ENCODE measurements at places on chromosomes 1 and 21.

DNA sequence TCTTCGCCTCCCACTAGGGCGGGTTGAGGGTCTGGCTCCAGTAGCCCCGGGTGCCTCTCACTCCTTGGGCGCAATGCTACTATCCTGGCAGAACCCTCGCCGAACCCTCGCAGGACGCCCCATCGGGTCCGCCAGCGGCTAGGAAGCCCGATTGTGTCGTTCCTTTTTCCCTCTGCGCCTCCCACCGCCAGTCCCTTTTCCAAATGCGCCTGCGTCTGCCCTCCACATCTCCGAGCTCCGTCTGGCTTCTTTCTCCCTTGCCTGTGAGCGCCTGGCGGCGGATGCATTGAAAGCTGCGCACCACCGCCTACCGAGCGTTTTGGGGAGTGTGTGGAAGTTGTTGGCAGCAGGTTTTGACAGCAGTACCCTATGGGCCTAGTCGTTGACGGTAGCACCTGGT is 1.0 kb upstream of the DIRAS3 start:
- DNase-seq, result no peak

DNA sequence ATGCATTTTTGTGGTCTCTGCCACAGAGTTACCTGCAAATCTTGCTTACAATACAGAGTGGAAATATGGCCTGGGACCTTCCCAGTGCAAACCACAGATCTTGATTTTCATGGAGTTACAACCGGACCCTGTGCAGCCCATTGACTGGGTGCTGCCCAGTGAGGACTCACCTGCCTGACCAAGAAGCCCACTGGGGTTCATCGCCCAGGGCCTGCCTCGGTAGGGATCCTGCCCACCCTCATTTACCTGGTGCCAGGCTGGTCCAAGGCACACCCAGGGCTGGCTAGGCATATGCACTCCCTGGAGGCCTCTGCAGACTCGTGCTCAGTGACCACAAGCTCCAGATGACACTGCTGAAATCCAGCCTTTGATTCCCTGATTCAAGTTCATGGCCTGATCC is 572.7 kb downstream of the NPHP4 start:
- DNase-seq, result no peak

- DNase-seq, result peak; percentile 97
Measured at GRCh38 chr1:209485167-209485566, 98.3 kb upstream of the CAMK1G start.

GRCh38 chr1:212980123-212980785 is 29.9 kb downstream of the VASH2 start:
- no peak for DNase-seq

GRCh38 chr1:226535666-226536065 is 12.9 kb upstream of the STUM start:
- no peak for DNase-seq

DNA sequence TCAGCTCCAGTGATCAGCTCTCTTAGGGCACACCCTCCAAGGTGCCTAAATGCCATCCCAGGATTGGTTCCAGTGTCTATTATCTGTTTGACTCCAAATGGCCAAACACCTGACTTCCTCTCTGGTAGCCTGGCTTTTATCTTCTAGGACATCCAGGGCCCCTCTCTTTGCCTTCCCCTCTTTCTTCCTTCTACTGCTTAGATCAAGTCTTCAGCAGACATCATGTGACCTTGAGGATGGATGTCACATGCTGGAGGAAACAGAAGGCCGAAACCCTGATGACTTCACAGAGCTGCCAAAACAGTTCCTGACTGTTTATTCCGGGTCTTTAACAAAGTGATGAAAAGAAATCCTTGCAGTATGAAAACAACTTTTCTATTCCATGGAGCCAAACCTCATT is 24.4 kb upstream of the WDR26 start:
- DNase-seq, result no peak

DNA sequence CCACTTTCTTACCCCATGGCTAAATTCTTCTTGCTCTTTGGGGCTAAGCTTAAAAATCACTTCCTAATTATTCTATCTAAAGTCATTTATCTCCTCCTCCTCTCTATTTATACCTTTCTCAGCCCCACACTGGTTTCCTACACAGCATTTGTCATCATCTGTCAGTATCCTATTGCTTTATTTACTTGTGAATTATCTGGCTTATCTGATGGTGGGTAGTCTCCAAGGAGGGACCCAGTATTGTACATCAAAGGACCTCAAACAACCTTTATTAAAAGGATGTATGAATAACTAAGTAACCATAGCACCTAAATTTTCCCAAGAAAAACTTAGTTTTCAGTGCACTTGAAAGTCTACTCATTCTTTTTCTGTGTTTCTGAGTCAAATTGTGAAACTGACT is 332.7 kb upstream of the SNX7 start:
- DNase-seq, result no peak

- DNase-seq, result no peak
Measured at GRCh38 chr21:42962380-42963007, 11.9 kb upstream of the PKNOX1 start.

- no peak for DNase-seq
Measured at GRCh38 chr21:41317458-41317857, 857 bp downstream of the FAM3B start.

GRCh38 chr1:3009021-3009420 is 12.2 kb upstream of the ACTRT2 start:
- DNase-seq, result no peak

DNA sequence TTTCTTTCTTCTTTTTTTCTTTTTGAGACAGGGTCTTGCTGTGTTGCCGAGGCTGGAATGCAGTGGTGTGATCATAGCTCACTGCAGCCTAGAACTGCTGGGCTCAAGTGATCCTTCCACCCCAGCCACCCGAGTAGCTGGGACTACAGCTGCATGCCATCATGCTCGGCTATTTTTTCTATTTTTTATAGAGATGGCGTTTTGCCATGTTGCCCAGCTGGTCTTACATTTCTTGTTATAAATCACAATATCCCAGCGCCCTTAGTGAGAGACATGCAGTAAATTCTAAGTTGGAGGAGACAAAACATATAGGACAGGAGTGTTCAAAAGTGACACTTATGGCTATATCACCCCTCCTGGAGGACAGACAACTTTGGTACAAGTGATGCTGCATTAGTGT is 31.3 kb upstream of the ACTN2 start:
- peak; percentile 62 for DNase-seq

- DNase-seq, result peak; percentile 50
Measured at GRCh38 chr1:196609370-196609737, 1.1 kb upstream of the KCNT2 start.

- no peak for DNase-seq
Measured at GRCh38 chr1:107593501-107594209, 371.3 kb downstream of the VAV3 start.

DNA sequence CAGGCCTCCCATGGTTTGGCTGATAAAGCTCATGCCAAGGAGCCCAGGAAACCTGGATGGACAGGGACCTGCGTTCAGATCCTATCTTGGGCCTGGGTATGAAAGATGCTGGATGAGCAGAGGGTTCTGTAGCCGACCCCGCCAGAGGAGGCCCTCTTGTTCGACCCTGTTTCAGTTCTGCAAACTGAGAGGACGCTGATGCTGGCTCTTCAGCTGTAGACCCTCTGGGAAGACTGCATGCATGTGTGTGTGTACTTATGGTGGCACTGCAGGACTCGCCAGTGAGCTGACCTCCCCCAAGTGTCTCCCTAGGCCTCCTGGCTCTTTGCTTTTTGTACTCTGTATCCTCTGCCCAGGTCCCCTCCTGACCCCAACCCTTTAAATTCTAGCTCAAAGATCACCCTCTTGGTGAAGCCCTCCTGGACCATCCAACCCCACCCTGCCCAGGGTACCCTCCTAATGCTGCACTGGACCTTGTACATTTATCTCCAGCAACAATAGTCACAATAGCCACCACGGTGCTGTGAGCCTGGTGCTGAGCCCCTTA is 1.6 kb downstream of the EPS8L3 start:
- DNase-seq, result no peak

- no peak for DNase-seq
Measured at GRCh38 chr1:181643631-181644030, 160.3 kb downstream of the CACNA1E start.

GRCh38 chr1:154222518-154222917 is 1.8 kb downstream of the UBAP2L start:
- no peak for DNase-seq

GRCh38 chr21:45420061-45421041 is 15.4 kb downstream of the COL18A1 start:
- DNase-seq, result no peak

DNA sequence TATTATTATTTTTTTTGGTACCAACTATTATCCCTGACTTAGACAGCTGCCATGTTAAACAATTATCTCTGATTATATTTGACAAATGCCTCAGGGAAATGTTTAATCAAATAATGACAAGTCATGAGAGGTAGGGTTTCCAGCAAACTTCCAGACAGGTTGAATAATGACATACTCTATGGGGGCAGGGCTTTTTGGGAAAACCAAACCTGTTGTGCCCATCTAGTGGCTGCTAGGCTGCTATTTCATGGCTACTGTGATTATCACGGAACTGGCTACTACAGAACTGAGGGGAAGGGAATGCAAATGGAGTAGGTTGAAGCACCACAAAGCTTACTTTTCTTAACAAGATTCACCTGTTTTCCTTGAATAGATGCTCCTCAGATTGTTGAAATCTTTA is 77.6 kb downstream of the DUSP10 start:
- no peak for DNase-seq

DNA sequence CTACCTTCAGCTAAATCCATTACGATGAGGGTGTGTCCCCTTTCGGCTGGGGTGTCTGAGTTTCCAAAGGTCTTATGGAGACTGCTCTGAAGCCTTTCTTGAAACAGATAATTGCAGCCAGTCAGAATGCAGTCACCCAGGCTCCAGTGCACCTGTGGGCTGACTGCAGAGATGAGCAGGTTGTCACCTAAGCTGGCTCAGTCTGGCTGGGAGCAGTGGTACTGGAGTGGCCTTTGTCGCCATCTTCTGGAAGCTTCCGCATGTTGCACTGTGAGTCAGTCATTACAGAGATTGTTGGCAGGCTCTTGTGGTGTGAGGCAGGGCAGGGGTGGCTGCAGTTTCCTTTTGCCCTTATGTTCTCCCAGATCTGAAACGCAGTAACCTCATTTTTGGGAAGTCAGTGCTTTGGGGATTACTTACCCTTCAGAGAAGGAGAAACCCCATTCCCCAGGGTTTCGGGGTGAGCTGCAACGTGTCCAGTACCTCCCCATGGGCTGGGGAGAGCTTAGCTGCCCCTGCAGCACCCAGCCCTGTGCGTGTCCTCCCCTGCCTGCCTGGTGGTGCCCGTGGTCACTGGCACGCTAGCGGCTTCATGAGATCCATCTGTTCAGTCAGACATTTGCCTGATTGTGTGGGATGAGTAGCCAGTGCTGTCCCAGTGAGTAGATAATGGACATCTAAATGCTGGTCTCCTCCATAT is 48.0 kb downstream of the SMYD2 start:
- peak; percentile 70 for DNase-seq

DNA sequence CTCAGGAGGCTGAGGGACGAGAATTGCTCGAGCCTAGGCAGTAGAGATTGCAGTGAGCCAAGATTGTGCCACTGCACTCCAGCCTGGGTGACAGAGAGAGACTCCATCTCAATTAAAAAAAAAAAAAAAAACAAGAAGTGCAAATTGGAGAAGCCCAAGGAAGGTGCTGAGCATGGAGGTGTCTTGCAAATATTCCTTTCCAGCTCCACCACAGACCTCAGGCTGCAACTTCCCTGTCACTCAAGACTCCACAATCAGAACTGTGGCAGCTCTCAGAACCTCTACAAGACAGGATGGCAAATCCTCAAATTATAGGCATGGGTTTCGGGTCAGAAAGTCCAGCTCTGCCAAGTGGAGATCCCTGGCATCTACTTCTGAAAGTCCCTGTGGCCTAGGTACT is 104.4 kb upstream of the TIAM1 start:
- no peak for DNase-seq

DNA sequence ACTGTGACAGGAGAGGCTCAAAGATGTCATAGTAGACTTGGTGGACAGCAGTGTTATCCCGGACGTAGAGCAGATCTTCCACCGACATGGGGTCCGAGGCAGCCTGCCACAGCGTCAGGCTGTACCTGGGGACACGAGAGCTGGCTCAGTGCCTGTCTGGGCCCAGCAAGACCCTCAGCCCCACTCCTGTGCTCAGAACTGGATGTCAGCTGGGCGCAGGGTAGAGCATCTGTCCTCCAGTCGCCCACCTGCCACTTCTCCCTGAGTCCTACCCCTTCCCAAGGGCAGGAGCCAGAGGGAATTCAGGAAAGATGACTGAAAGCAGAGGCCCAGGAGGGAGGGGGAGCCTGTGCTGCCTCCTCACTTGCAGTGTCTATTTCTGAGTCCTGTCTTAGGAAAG is 11.7 kb downstream of the FAM151A start:
- peak; percentile 17 for DNase-seq

- DNase-seq, result no peak
Measured at GRCh38 chr1:220170836-220171526, 77.0 kb downstream of the IARS2 start.

DNA sequence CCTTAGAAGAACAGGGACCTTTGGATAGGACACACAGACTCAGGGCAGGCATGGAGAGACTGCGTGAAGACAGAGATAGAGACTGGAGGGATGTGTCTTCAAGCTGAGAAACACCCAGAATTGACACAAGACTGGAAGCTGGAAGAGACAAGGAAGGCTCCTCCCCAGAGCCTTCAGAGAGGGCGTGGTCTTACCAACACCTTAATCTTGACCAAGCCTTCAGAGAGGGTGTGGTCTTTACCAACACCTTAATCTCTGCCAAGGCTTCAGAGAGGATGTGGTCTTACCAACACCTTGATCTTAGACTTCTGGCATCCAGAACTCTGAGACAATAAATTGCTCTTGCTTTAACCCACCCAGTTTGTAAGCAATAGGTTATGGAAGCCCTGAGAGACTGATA is 481.4 kb upstream of the VAMP3 start:
- DNase-seq, result no peak

GRCh38 chr1:47963568-47964358 is 33.4 kb downstream of the TRABD2B start:
- DNase-seq, result no peak

GRCh38 chr1:64922336-64922735 is 44.0 kb downstream of the JAK1 start:
- DNase-seq, result no peak

- peak; percentile 1 for DNase-seq
Measured at GRCh38 chr1:57770772-57771171, 346.9 kb upstream of the DAB1 start.
